Activated CD4-positive, alpha-beta memory T cell treated with anti-CD3 and anti-CD28 coated beads for 36 hours (primary cell): ENCODE measurements at places on chromosomes 2 and 18. TPM values are rescaled to one million over a fixed set of nuclear protein-coding genes. Genes with fewer than 3 reads are reported as not detected.

DNA sequence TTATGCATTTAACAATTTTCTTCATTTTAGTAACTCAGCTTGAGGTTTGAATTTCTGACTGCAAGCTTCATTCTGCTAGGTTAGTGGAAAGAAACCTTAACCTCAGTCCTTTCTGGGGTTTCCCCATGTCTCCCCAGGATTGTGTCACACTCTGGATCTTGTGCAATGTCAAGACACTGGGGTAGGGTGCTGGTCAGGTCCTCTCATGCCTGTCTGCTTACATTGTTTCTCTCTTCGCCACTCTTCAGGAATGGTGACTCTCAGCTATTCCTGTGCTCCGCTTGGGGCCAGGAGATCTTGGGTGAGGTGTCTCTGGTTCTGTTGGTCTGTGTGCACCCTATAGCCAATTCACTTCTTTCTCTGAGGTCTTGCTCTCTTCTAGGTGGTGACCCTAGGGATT, 23.9 kb downstream of the CTLA4 start:
- H3K27ac ChIP-seq = peak overlapping the region; percentile 90
- H3K36me3 ChIP-seq = no peaks in the 10 kb centered on the region
- no peaks in the 10 kb centered on the region for H3K27me3 ChIP-seq
- H3K4me1 ChIP-seq = peaks cover 77% of the 10 kb centered on the region
- DNase-seq = peak; percentile 83

DNA sequence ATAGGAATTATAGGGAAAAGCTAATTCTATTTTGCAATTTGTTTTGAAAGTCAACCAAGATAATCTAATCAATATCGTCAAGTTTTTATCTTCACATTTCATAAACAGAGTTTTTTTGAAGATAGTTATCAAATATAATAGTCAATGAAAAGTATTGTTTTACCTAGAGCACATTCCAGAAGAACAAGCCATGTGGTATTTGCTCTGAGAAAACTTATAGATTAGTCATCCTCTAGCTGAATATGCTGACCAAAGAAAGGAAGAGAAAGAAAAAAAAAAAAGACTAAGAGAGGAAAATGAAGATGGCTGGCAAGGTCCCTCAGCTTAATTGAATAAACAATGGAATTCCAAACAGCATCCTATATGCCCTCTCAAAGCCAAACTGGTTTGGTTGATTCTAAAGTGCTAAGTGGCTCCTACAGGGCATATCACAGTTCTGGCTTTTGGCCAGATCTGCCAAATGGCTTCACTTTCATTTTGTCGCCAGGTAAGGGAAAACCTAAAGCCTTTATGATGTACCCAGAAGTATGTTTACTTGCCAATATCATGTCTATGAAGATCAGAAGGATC, 132.6 kb downstream of the VWC2L start:
- H3K27me3 ChIP-seq = no peaks in the 10 kb centered on the region
- no peak overlapping the region for H3K4me3 ChIP-seq
- no peaks in the 10 kb centered on the region for H3K4me1 ChIP-seq
- DNase-seq = no peak

DNA sequence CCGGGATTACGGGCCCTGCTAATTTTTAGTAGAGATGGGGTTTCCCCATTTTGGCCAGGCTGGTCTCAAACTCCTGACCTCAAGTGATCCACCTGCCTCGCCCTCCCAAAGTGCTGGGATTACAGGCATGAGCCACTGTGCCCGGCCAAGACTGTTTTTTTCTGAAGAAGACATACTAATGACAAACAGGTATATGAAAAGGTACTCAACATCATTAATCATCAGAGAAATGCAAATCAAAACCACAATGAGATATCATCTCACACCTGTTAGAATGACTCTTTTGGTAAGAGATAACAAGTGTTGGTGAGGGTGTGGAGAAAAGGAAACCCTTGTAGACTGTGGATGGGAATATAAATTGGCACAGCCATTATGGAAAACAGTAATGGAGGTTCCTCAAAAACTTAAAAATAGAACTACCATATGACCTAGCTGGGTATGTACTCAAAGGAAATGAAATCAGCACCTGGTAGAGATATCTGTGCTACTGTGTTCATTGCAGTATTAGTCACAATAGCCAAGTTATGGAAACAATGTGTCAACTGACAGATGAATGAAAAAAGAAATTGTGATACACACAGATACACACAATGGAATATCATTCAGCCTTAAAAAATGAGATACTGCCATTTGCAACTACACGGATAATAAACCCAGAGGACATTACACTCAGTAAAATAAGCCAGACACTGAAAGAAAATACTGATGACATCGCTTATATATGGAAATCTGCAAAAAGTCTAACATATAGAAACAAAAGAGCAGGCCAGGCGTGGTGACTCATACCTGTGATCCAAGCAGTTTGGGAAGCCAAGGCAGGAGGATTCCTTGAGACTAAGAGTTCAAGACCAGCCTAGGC, 20.8 kb downstream of the SOS1 start:
- H3K27ac ChIP-seq = peak overlapping the region; percentile 86
- peaks cover 56% of the 10 kb centered on the region for H3K4me1 ChIP-seq
- H3K36me3 ChIP-seq = peaks cover 12% of the 10 kb centered on the region
- H3K4me3 ChIP-seq = peak overlapping the region; percentile 13
- DNase-seq = peak; percentile 49
- no peaks in the 10 kb centered on the region for H3K27me3 ChIP-seq

DNA sequence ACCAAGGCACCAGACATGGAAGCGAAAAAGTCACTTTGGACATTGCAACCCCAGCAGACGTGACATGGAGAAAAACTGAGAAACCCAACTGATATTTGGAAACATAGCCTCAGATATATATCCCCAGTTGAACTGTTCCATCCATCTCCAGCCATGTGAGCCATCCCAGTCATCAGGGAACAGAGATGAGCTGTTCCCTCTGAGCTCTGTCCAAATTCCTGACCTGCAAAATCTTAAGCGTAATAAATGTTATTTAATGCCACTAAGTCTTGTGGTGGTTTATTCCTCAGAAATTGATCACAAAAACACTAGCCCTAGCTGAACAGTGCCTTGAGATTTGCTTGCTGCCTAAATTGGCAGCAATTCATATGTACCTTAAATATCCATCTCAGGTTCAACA, 182.8 kb downstream of the NRP2 start:
- H3K27me3 ChIP-seq = peaks cover 26% of the 10 kb centered on the region
- no peak for DNase-seq
- H3K4me1 ChIP-seq = peaks cover 16% of the 10 kb centered on the region
- H3K36me3 ChIP-seq = no peaks in the 10 kb centered on the region

Gene KRTCAP3
- 6.4 TPM for total RNA-seq
